ENCODE measurements at places on chromosomes 4 and X.

- DNase-seq: peak; percentile 82
Measured at GRCh38 chrX:154775419-154776349, 13.0 kb downstream of the DKC1 start.

DNA sequence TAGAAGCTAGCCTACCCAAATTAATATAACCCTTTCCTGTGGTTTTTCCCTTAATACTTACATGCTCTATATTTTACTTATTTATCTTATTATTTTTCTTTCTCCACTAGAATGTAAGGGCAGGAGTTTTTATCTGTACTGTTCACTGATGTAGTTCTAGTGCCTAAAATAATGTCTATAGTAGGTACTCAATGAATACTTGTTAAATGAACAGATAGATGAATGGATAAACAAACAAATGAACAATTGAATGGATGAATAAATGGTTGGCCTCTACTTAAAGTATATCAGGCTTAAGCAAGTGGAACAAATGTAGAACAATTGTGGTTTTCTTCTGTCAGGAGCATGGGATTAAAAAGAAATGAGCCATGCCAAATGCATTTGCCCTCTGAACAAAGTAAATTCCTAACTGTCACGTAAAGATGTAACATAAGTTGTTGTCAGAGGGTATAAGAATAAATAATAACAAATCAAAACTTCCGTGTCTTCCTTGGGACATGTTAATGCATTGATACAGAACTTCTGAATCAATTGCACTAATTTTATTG lies 54.1 kb downstream of the SYTL5 start:
- DNase-seq: no peak

DNA sequence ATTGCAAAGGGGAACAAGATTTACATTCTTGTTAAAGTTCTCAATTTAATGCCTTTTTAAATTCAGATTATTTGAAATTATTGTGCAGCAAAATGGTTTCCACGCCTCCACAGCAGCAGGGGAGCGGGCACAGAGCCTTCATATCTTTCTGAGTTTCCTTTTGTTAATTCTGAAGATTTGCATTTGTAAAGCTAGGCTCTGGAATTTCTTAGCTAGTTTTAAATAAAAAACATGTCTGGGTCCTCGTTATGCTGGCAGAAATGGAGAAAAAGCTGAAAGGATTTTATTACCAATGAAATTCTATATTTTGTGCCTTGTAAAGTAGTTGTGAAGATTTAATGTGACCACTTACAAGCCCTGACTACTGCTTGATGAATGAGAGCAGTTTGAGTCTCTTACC lies 40.8 kb upstream of the MAGED1 start:
- no peak for DNase-seq

DNA sequence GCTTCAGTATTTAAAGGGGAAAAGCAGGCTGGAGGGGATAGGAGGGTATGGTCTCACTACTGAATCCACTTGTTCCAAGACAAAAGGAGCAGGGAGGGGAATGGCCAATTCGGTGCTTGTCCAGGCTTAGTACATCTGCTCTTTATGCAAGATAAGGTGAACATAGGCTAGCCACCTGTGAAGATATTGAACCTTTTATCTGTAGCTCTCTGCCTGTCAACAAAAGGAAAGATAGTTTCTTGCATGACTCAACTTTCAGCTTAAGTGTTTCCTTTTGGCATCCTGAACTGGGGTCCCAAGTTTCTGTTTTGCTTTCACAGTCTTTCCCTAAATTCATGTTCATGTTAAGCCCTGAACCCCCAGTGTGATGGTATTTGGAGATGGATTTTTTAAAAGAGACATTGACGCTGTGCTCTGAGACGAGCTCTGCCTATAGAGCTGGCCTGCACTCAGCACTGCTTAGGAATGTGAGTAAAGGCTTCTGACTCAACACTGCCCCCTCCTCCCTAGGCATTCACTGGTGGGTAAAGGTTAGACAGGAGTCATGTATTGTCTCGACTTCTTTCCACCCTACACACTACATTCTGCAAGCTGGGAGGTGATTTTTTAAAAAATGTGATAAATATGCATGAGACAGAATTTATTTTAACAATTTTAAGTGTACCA lies 28.2 kb downstream of the FAM149A start:
- no peak for DNase-seq

- no peak for DNase-seq
Measured at GRCh38 chr4:1578251-1578773, 105.8 kb downstream of the FAM53A start.

GRCh38 chr4:85761803-85762528 lies 287.0 kb downstream of the ARHGAP24 start:
- DNase-seq: no peak

- no peak for DNase-seq
Measured at GRCh38 chrX:43940816-43941474, 32.2 kb downstream of the NDP start.

DNA sequence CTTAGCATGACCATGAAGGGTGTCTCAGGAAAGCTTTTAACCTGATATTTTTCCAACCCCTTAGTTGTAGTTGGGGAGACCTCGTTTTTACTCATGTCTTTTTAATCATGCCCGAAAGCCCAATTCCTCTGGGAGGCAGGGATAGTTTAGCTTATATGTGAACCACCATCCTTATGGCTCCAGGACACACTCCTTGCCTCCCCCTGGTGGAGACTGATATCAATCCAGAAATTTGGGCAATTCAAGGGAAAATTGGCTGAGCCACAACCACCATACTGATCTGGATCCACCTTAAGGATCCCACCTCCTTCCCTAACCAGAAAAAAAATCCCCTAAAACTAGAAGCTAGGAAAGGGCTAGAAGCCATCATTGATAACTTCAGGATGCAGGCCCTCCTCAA lies 13.4 kb upstream of the COL25A1 start:
- no peak for DNase-seq

- no peak for DNase-seq
Measured at GRCh38 chrX:72399816-72400215, 94.1 kb upstream of the CITED1 start.

DNA sequence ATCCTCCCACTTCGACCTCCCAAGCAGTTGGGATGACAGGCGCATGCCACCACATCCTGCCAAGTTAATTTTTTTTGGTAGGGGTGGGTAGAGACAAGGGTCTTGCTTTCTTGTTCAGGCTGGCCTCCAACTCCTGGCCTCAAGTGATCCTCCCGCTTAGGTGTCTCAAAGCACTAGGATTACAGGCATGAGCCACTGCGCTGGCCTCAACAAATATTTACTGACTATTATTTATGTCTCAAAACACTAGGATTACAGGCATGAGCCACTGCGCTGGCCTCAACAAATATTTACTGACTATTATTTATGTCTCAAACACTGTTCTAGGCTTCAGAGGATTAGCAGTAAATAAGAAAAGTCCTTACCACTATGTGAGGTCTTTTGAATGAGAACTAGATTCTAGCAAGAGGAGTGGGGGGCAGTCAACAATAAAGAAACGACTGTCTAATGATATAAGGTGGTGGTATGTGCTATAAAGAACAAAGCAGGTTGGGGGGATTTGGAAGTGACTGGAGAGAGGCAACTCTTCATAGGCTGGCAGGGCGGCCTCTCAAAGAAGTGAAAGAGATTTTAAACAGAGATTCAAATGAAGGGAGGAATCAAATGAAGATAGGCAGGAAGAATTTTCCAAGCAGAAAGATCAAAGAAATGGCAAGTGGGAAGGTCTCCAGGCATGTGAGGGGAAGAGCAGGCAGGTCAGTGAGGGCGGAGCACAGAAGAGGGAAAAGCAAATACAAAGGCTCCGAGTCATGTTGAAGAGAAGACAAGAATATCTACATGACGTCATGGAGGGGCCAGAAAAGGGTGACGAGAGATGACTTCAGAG lies 12.7 kb upstream of the ACSL1 start:
- DNase-seq: no peak

DNA sequence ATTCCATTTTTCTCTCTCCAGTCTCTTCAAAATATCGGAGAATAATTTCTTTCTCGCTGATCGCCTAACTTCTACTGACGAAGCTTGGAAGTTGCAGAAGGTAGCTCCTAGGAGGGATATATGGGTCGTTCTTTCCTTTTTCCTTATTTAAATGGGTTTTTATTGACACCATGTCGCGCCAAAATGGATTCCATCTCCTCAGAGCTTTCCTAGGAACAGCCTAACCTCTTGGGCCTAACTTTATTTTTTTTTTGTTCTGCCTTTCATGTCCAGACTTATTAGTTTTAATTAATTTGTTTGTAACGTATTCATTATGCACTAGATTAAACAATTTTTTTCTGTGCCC lies 359.4 kb upstream of the ZCCHC13 start:
- no peak for DNase-seq
